ENCODE measurements at places on chromosomes 6 and 20.

- no peak for DNase-seq
These were observed 21.0 kb downstream of the WASF1 start for GRCh38 chr6:110158479-110158878.

GRCh38 chr6:41530476-41530875 lies 15.7 kb upstream of the FOXP4 start:
- no peak for DNase-seq

DNA sequence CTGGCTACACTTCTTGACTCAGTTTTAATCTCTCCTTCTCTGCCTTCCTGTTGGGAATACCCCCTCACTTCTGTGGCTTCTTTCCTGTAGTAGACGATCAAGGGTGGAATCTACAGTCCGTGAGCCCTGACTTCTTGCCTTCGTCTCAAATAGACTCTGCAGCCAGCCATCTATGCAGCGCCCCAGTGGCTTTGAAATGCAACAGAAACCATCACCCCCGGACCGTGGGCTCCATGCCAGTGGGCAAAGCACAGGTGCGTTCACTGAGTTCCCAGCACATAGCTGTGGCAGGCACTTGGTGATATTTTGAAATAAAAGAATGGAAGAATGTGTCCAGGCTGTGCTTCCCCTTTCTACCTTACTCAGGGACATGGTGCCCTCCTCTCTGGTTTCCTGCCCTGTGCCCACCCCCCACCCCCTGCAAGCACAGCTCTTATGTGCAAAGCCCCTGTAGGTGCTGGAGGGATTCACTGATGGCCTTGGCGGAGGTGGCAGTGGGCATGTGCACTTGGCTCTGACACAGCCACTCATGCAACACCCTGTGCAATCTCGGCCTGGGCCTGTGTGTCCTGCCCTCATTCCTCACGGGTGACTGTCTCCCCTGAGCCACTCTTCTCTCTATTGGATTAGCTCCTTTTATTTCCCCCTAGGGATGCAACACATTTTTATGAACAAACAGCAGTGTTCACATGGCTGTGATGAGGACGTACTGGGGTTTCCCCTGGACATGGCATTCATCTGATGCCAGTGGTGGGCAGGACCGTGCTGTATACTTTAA lies 5.5 kb upstream of the CDSN start:
- DNase-seq = no peak

GRCh38 chr20:3209257-3209945 lies at the start of gene ITPA:
TSS of gene ITPA (plus strand) at chr20:3209498. CDS start at chr20:3209552, 54 bp downstream.
- DNase-seq = peak; percentile 70

DNA sequence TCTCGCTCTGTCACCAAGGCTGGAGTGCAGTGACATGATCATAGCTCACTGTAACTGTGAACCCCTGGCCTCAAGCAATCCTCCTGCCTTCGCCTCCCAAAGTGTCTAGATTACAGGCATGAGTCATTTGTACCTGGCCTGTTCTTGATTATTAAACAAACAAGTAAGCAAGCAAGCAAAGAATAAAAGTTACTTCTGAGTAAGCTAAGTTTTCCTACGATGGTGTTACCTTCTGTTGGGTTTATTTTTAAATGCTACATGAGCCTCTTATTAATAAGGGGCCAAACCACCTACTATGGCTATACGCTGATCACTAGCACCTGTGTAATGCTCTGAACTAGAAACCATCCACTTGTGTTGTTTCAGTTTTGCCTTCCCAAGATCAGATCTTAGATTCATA lies 50.8 kb downstream of the IL22RA2 start:
- no peak for DNase-seq

DNA sequence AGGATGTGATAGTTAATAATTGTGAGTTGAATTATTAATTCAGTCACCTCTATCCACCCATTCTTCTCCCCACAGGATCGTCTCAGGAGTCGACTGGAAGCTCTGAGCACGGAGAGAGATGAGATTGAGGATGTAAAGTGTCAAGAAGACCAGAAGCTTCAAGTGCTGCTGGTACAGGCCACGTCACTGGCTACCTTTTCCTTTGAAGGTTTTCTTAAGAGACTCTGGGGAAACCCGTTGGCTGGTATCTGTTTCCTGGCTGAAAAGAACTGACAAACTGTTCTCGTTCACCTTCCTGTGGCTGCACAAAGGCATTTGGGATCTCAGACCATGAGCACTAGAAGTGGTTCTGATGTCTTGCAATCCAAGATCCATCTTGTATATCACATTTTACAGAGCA lies 3.8 kb downstream of the TRIM15 start:
- no peak for DNase-seq

DNA sequence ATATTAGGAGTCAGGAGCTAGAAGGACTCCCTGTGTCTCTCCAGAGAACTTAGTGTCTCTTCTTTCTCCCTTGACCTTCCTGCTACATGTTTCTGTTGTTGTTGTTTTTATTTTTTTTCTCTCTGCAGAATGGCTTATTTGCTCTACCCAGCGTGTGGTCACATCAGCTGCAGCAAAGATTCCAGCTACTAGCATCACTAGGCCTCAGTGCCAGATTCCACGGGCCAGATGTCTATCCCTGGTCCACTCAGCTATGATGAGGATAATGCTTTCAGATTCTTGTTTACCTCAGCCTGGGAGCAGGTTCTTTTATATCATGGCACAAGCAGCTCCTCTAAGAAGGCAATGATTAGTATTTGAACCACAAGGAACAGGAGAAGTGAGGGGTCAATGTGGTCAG lies 110.0 kb downstream of the PLCB1 start:
- no peak for DNase-seq

- DNase-seq = no peak
These were observed 140.3 kb downstream of the COL12A1 start for GRCh38 chr6:75065523-75065922.

- no peak for DNase-seq
These were observed 64.4 kb downstream of the DNAH8 start for GRCh38 chr6:38779310-38780062.

GRCh38 chr6:29631209-29631810 lies 1.7 kb downstream of the GABBR1 start:
- no peak for DNase-seq

GRCh38 chr20:3071610-3072529 lies at the start of gene OXT:
TSS of gene OXT (plus strand) at chr20:3071620. CDS start at chr20:3071656, 36 bp downstream.
- peak; percentile 87 for DNase-seq

- no peak for DNase-seq
These were observed 662 bp downstream of the ZNF343 start for GRCh38 chr20:2507875-2508630.

DNA sequence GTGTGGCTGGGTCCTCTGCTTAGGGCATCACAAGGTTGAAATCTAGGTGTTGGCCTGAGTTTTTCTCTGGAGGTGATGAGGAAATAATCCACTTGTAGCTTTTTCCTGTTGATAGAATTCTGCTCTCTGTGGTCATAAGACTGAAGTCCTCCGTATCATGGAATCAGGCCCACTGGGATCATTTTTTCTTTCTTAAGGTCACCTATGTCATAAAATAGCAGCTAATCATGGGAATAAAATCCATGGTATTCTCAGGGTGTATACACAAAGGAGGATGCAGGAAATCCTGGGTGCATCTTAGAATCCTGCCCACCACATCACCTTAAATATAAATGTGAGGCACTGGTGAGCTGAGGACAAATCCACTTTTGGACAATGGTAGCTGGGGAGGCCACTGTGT lies 72.7 kb downstream of the PRDM1 start:
- no peak for DNase-seq

- peak; percentile 85 for DNase-seq
These were observed at the start of gene HIVEP2 for GRCh38 chr6:142945049-142945445. TSS of gene HIVEP2 (minus strand) at chr6:142945176. CDS start at chr6:142774738, 170,438 bp downstream.

- DNase-seq = no peak
These were observed 5.4 kb downstream of the TRIM26 start for GRCh38 chr6:30207619-30208295.

DNA sequence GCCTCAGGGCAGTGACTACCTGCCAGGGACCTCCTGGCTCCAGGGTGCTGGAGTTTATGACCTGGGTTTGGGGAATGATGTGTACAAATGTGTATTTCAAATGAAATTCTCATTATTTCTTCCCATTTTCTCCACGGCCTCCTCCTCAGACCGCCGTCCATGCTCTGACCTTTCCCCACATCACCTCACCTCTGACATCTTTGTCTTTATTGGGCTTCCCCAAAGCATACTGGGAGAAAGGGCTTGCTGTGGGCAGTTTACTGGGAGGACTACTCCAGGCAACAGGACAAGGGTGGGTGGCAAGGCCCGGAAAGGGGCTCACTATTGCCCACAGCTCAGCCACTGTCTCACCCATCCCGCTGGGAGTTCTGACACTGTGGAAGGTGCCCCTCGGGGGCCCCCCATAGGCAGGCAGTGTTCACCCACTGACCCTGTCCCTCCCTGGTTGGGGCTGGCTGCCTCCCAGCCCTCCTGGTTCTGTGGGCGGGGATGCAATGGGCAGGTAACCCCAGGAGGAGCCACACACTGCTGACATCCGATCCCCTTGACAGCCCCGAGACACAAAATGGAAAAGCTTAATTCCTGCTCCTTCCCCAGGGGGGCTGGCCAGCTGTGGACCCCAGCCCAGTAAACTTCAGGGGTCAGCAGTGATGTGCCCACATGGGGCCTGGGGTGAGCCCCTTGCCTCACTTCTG lies 39.8 kb upstream of the CST7 start:
- no peak for DNase-seq

GRCh38 chr6:163716690-163717089 lies 302.2 kb downstream of the QKI start:
- no peak for DNase-seq

DNA sequence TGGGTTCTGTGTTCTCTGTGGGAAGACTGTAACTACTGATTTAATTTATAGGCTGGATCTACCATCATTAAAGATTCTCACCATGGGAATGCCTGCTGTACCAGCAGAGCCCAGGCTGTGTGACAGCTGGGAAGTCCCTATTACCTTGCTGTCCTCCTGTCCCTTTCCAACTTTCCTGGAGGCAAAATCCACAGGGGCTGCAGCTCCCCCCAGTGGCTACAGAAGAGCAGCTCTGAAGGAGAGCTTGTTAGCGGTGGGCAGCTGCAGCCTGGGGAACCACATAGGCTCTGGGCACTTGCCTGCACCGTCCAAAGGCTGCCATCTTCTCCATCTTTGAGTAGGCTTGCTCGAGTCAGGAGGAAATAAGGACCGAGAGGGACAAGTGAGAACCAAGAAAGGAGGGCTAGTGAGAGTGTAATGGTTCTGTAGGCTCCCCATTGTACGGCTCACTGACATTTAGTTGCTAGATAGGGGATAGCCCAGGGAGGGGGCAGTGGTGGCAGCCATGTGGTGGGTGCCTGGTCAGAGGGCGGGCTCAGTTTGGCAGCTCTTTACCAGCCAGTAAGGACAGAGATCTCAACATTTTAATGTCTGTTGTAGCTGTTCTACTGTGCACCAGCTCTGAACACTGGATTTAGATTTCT lies 155.1 kb upstream of the MLIP start:
- no peak for DNase-seq

DNA sequence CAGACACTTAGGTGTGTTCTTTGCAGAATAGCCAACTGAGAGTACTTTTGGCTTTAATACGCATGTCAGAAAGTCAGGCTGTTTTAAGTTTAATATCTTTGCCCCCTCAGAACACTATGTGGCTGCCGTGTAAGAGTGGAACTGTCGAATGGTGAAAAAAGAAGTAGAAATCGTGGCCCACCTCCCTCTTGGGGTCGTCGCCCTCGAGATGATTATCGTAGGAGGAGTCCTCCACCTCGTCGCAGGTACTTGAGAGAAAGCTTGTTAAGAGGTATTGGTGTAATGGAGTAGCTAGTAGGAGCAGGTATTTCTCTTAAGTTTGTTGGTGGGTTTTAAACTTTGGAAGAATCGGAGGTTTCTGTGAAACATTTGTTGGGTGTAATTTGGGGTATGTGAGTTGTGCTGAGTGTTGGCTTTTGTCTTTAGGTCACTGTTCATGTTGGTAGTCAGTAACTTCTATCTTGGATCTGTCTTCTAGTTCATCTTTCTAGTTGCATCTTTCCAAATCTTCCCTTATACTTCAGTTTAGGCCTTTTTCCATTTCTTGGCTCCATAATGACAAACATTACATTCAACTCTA lies 4.7 kb downstream of the SRSF3 start:
- DNase-seq = no peak

Data from CD4-positive, alpha-beta T cell treated with Interleukin-17A for 4 hours (primary cell).